Lower lobe of right lung (tissue), 2 donors: ENCODE measurements at places on chromosomes 2 and 18. TPM values are rescaled to one million over a fixed set of nuclear protein-coding genes. Genes with fewer than 3 reads are reported as not detected.

DNA sequence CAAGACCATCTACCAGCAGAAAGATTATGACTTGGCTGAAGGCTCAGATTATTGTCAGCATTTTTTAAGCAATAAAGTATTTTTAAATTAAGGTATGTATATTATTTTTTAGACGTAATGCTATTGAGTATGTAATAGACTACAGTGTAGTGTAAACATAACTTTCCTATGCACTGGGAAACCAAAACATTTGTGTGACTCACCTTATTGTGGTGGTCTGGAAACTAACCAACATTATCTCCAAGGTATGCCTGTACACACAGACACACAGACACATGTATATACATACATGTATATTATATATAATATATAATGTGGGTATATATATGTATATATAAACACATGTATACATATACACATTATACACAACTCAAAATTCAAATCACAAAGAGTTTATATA lies 9.1 kb upstream of the TMEFF2 start:
- no peak for DNase-seq

DNA sequence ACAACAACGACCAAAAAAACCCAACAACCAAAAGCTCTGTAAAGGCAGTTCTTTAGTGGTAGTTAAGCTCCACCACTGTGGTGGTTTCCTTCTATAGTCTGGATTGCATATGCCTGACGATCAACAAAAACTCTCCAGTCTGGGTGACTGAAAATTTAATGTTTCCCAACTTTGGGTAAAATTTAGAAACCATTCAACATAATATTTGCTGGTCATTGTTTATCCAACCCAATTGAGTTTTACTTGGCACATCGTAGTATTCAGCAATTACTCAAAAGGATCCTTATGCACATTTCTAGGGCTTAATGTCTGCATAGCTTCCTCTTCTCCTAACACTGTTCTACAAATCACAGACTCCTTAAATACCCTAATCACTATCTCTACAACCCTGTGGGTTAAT lies 1080.2 kb upstream of the NRXN1 start:
- no peak for DNase-seq

- no peak for DNase-seq
Observed at GRCh38 chr2:108583903-108584520, 49.7 kb downstream of the LIMS1 start.

Gene TUBB8B
- total RNA-seq: 0.47 TPM

DNA sequence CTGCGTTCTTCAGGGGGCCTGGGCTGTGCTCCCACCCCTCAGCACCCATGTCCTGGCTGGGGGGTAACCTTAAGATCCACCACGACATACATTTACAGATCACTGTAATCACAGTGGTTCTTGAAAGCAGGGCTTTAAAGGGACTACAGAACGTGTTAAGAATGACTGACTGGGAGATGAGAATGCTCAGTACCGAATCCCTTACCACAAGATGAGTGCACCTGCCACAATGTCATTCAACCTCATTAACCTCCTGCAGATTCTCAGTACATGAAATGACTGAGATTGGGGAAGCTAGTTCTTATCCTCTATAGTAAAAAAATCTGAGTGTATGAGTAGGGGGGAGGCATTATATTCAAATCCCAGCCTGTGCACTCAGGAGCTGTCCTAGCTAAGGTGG lies 10.5 kb upstream of the PIEZO2 start:
- no peak for DNase-seq

Gene RHBDD1
- total RNA-seq: 42.2 TPM

Gene CTNNA2
- total RNA-seq: not detected

Gene AQP4
- total RNA-seq: 301 TPM

GRCh38 chr18:9710037-9710436 lies 1.9 kb downstream of the RAB31 start:
- DNase-seq: no peak

GRCh38 chr2:182404975-182405561 lies 21.8 kb downstream of the PDE1A start:
- DNase-seq: no peak

Gene GMCL1
- 13.3 TPM for total RNA-seq

GRCh38 chr18:42228581-42228980 lies 273.5 kb downstream of the PIK3C3 start:
- no peak for DNase-seq

Gene SLC16A14
- total RNA-seq: 2.2 TPM

Gene PIEZO2
- total RNA-seq: 11.1 TPM

Gene OTX1
- 0.27 TPM for total RNA-seq

Gene TXNDC2
- 0.12 TPM for total RNA-seq

Gene HOXD3
- 0.47 TPM for total RNA-seq

GRCh38 chr18:64019922-64020756 lies 50.3 kb downstream of the SERPINB8 start:
- DNase-seq: no peak

GRCh38 chr2:50991602-50992001 lies 40.3 kb downstream of the NRXN1 start:
- no peak for DNase-seq

Gene SAP130
- total RNA-seq: 20.1 TPM

DNA sequence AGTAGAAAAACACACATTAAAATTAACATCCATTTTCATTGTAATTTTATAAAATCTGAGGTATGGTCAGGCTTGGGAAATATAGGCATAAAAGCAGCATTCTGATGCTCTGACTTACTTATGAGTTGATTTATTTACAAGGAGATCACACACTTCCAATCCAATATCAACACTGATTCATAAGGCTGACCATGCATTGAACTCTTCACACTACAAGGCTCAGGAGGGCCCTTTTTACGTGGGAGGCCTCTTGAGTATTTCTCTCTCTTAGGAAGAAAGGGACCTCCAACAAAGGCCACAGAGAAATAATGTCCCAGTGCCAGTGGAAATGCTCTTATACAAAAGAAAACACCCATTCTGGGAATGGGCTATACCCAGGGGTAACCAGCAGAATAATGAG lies 222.8 kb downstream of the NAPG start:
- no peak for DNase-seq

DNA sequence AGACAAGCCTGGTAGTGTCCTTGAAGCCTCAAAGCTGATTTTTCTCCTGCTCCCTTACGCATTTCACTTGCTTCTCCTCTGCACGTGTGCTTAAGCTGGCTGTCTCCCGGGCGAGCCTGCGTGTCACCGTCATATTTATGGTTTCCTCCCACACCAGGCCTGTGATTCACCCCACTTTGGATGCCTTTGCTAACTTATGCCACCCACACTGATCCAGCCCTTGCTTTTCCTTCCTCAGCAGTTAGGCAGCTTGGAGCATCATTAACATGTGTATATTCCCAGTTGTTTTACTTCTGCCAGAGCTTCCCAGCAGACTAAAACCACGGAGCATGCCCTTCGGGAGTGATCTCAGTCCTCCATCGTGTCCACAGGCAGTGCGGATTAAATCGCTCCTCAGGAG lies 2.2 kb downstream of the ST3GAL5 start:
- peak; percentile 69 for DNase-seq

- no peak for DNase-seq
Observed at GRCh38 chr18:50749421-50749820, 70.4 kb downstream of the MRO start.

Gene SLC9A4
- not detected for total RNA-seq

GRCh38 chr2:149246186-149246585 lies 84.2 kb upstream of the LYPD6 start:
- DNase-seq: no peak

DNA sequence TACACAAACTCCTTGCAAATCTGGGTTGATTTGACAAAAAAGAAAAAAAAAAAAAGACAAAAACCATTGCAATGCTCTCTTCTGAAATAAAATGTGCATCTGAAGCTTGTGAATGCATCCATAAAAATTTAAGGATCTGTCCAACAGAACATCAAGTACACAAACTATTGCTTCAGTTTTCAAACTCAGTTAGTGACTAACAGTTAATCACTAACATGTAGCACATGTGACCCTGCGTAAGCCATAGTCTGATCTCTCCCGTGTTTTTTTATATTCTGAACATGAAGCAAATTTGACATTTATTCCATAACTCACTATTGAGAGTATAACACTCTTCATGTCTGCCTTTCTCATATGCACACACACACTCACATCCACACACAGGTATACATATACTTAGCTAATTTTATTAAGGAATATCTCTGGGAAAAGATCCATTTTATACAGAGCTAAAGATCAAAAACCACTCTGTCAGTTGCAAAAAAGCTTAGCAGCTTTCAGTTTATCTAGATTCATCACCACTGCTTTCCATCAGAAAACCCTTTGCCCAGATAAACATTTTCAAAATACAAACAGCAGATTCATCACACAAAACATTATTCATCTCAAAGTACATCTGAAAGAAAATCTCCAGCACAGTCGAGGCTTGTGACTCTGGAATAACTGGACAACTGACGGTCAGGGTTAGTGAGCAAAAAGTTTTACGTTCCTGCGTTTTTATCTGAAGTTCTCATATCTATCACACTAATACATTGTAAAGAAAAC lies 1000.4 kb upstream of the ACVR2A start:
- no peak for DNase-seq

- no peak for DNase-seq
Observed at GRCh38 chr2:165874445-165875039, 79.0 kb downstream of the TTC21B start.

Gene TPGS2
- 65.2 TPM for total RNA-seq

Gene DAPL1
- total RNA-seq: not detected

DNA sequence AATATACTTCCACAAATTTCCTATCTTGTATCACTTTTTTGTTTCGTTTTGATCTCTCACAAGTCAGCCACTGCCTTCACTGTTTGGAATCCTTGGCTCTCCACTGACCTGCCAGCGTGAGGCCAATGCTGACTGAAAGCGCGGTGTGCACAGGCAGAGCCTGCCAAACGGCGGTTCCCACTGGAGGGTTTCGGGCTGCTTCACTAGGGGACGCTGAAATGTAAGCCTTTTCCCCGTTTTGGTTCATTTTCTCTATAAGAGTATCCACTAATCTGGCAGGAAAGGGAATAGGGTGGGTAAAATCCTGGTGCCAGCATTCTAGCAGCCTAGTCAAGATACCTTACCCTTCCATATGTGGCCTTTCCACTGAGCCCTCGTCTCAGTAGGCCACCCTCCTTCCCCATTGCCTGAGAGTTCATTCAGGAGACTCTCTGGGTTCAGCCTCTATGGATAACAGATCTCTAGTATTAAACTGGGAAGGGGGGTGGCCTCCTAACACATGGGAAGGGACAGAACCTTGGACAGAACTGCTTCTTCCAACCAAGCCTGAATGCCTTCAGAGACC lies 91.5 kb downstream of the DYM start:
- no peak for DNase-seq

DNA sequence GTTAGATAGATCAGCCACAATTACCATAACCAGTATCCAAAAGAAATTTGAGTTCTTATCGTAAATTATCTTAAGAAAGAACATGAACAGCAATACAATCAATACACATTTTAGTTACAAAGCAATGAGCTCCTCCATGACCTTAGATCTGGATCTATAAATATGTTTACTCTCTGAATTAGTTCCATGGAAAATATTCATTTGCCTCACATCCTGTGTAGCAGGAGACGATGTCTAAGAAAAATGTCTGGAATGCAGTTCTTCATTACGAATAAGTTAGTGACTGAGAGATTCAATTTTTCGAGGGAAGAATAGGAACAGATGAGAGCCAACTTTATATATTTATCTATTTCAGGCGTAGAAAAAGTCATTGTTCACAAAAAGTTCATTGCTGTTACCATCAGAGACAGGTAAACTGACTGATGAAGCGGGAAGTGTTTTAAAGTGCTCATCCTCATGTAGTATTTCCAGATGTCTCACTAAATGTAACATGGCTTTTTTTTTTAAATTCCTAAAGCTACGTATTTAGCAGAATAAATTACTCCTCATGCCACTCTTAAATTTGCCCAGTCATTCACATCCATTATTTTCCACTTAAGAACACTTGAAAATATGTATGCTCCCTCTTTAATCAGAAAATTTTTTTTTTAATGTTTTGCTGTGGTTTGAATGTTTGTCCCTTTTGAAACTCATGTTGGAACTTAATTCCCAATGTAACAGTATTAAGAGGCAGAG lies 106.5 kb upstream of the SCN1A start:
- no peak for DNase-seq

Gene MC5R
- total RNA-seq: not detected

- no peak for DNase-seq
Observed at GRCh38 chr2:854460-854859, 96.2 kb upstream of the SNTG2 start.

- no peak for DNase-seq
Observed at GRCh38 chr2:60504049-60504448, 49.4 kb downstream of the BCL11A start.

GRCh38 chr2:175750195-175750594 lies 251.9 kb downstream of the LNPK start:
- DNase-seq: no peak

Gene CDH20
- total RNA-seq: 0.24 TPM

DNA sequence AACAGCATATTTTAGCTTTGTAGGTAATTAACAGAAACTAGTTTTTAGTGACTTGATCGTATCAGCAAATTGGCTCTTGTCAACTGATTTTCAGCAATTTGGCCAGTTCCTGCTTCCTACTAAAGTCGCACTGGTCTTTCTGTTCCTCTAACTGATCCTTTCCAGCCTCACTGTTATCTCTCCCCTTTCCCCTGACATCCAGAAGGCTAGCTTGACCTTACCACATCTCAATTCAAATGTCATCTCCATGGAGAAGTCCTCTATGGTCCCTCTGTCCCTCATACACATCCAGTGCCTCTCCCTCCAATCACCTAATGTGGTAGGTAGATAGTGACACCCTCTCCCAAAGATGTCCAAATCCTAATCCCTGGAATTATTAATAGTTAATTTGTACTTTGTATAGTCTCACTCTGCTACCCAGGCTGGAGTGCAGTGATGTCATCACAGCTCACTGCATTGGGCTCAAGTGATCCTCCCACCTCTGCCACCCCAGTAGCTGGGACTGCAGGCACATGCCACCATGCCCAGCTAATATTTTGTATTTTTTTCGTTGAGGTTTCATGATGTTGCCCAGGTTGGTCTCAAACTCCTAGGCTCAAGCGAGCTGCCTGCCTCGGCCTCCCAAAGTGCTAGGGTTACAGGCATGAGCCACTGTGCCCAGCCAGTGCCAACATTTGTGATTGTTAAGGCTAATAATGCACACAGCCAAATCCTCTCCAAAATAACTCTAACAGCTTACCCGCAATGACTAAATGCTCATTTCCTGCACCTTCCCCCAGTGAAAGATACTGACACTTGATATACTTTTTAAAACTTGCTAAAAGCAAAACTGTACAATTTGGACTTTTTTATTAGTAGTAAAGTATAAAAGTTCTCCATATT lies 16.9 kb downstream of the PSTPIP2 start:
- no peak for DNase-seq

Gene EGR4
- not detected for total RNA-seq

- DNase-seq: no peak
Observed at GRCh38 chr2:26122630-26123029, 50.3 kb upstream of the GAREM2 start.

DNA sequence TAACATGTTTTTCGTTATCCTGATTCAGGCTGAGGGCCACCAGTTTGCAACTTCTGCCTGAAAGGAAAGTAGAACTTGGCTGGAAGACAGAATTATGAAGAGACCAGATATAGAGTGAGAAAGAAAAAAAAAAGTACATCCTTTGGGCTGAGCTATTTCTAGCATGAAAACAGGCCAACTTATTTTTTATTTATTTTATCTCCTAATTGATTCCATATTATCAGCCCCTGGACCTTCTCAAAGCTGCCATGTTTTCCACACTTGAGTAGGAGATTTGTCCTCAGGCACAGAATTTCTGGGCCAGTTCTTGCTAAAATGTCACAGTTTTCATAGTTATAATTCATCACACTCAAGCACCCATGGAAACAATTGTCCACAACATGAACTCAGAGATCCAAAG lies 586.8 kb upstream of the CNTNAP5 start:
- no peak for DNase-seq
